NCI-H526 treated with DMSO at 0.1 percent for 48 hours (cell line): ENCODE measurements at places on chromosomes 6 and 20.
A peak's percentile ranks its signal among the peaks of the same experiment; 100 is the strongest.

DNA sequence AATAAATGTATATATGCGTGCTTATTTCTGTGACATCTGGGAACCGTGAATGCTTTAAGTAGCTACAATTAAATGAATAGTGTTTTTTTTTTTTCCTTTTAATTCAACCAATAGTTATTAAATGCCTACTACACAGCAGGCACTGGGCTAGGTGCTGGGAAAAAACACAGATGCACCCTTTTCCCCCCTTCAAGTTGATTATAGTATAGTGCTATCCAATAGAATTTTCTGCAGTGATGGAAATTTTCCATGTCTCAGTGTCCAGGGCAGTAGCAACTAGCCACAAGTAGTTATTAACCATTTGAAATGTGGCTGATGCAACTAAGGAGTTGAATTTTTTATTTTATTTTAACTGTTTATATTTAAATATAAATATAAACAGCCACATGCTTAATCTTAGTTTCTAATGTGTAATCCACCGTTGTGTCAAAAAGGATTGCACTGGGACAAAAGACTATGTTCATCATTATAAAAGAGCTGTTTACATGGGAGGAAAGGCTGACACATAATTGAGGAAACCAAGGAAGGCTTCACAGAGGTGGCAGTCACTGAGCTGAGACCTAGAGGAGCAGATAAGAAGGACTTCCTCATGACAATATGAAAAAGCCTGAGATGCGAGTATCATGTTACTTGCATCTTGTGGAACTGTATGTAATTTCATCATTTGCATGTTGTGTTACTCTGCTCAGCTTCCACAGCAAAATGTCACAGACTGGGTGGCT is 261.2 kb upstream of the PLCB4 start:
- no peak for DNase-seq

DNA sequence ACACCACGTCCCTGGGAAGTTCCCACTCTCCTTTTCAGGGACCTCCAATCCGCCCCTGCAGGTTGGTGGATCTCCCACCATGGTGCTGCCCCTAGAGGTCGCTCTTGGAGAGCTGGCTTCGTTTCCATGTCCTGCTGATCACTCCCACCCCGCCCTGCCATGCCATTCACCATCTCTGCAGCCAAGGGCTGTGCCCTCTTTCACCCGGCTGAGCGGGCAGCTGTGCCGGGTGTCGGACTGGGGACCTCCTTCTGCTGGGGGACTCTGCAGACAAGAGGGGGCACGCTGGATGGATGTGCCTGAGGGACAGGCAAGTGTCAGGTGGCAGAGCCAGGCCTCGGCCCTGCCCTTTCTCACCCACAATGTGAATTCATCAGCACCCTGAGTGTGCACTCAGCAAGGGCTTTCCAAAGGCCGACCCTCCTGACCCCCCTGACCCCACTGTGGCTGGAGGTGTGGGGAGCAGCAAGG is 347.0 kb downstream of the CDH4 start:
- no peak for DNase-seq

- no peak for DNase-seq
These were observed 231.3 kb downstream of the ERMARD start for GRCh38 chr6:169982461-169983386.

- no peak for DNase-seq
These were observed 204.8 kb downstream of the TFAP2A start for GRCh38 chr6:10210052-10210451.

DNA sequence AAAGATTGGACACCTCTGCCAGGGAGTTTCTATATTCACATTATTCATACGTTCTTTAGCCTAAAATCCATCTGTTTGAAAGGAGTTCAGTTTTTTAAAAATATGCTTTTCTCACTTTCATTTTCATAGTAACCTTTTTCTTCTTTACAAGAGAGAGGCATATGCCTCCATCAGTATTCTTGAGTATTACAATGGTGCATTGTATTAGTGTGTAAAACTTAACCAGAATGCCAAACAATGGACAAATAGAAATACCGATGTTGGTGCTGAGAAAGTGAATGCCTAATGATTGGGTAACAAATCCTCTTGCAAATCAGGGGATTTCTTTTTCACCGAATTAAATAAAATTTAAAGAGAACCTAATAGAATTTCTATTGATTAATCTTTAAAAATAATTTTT is 163.2 kb upstream of the LAMA2 start:
- DNase-seq: no peak

GRCh38 chr6:108884211-108885059 is 36.2 kb downstream of the ARMC2 start:
- DNase-seq: no peak

- no peak for DNase-seq
These were observed 449.9 kb downstream of the DHX35 start for GRCh38 chr20:39412091-39412490.

- DNase-seq: no peak
These were observed 85.5 kb downstream of the IMPG1 start for GRCh38 chr6:75986935-75987334.

DNA sequence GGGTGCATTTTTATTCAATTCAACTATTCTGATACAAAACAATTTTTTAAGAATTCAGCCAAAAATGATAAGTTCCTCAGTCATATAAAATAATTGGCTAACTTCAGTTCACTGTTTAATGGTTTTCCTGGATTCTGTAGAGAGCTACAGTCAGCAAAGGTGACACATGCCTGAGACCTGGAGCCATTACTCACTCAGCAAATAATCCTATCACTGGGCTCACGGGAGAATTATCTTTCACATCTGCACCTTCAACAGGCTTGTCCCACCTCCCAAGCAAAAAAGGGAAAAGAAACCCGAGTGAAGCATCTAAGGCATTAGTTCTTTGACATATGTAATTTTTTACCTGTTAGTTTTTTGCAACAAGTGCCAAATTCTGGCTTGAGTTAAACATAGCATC is 34.9 kb upstream of the FOXA2 start:
- DNase-seq: no peak

DNA sequence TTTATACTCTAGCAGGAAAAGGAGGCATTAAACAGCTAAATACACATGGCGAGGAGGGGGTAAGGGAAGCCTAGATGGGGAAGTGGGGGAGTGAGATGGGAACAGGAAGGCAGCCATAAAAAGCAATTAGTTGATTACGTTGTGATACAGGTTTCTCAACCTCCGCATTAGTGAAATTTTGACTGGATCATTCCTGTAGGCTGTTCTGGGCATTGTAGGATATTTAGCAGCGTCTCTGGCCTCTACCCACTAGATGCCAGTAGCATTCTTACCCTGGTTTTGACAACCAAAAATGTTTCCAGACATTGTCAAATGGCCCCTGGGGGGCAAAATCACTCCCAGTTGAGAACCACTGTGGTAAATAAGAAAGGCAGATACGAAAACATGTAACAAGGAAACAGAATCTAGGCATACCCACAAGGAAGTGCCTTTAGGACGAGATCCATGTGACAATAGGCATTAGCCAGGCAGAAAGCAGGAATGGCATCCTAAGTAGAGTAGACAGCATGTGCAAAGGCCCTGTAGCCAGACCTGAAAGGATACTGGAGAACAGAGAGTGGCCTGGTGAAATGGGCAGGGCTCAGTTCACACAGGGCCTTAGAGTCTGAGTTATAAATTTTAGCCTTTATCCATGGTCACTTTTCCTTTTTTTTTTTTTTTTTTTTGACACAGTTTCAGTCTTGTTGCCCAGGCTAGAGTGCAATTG is 25.8 kb upstream of the PTPN1 start:
- no peak for DNase-seq

GRCh38 chr20:63718996-63719395 is 11.2 kb downstream of the ZGPAT start:
- no peak for DNase-seq

- DNase-seq: peak; percentile 64
These were observed 507.8 kb upstream of the CITED2 start for GRCh38 chr6:139882234-139882633.

DNA sequence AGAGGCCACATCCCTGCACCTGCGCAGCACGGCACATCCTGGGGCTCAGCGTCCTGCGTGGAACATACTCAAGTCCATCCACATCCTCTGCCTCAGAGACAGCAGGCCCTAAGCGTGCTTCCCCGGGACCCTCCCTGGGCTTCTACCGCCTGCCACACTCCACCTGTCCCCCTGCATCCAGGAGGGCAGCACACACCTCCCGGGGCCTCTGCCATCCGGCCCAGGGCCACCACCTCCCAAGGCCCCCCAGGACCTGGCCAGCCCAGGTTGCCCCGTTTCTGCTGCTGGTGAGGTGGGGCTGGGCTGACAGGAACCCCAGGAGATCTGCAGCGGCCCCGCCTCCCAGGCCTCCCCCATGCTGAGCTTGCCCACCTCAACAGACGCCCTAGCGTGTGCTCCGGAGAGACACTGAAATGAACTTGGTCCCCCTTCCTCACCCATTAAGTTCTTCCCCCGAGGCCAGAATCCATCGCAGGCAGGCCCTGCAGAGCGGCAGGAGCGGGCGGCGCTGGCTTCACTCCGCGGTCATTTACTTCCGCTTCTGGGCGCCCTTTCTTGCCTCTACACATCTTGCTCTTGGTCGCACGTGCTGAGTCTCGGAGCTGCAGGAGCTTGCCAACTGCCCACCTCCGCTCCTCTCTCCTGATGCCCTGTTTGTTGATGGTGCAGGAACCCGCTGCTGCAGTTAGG is 235.3 kb downstream of the TAF4 start:
- DNase-seq: no peak

DNA sequence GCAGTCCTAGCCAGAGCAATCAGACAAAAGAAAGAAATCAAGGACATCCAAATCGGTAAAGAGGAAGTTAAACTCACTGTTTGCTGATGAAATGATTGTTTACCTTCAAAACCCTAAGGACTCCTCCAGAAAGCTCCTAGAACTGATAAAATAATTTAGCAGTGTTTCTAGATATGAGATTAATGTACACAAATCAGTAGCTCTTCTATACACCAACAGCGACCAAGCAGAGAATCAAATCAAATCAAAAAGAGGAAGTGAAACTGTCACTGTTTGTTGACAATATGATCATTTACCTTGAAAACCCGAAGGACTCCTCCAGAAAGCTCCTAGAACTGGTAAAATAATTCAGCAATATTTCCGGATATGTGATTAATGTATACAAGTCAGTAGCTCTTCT is 21.7 kb downstream of the SERPINB9 start:
- DNase-seq: no peak

- DNase-seq: peak; percentile 37
These were observed 1.2 kb downstream of the AKAP12 start for GRCh38 chr6:151240791-151241642.

DNA sequence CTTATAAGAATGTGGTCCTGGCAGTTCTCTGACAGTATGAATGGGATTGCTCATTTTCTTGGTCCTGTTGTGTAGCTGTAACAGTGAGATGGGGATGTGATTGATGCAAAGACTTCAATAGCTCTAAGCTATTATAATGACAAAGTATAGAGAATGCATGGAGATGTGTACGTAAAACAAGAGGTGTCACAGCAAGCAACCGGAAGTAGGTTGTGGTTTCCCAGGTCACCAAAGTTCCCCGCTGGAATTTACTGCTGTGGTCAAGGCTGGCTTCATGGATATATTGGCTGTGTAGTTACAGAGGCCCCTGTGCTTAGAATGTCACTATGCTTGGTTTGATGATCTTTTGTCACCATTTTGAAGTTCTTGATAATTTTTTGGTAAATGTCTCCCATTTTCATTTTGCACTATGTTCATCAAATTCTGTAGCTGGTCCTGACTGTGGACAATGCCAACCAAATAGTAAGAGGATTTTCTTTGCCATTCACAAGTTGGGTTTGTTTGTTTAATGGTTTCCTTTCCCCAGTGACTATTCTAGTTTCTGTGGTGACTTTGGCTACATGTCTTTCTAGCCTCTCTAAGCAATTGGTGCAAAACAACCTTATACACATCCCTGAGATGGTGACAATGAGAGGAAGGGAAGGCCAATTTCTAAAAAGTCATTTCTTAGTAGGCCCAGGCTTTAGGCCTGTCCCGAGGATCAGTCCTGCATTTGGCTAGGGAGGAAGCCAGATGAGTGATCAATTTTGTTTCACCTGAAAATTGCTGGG is 10.5 kb downstream of the DNAH8 start:
- no peak for DNase-seq

DNA sequence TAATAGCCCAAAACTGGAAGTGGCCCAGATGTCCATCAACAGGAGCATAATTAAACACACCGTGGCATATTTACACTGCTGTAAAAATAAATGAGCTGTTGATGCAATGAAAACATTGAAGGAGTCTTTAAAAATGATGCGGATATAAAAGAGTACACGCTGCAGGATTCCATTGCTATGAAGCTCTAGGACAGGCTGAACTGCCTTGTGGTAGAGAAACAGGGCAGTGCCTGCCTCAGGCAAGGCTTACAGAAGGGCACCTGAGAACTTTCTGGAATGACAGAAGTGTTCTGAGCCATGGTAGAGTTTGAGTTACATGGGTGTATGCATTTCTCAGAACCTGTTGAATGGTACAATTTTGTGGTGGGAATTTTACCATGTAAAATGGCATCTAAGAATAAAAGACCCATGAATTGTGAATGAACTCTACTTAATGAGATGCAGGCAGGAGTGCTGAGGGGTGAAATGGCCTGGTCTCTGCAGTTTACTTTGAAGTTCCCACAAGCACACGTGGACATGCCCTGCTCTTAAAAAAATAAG is 45.3 kb upstream of the RIN2 start:
- DNase-seq: no peak

DNA sequence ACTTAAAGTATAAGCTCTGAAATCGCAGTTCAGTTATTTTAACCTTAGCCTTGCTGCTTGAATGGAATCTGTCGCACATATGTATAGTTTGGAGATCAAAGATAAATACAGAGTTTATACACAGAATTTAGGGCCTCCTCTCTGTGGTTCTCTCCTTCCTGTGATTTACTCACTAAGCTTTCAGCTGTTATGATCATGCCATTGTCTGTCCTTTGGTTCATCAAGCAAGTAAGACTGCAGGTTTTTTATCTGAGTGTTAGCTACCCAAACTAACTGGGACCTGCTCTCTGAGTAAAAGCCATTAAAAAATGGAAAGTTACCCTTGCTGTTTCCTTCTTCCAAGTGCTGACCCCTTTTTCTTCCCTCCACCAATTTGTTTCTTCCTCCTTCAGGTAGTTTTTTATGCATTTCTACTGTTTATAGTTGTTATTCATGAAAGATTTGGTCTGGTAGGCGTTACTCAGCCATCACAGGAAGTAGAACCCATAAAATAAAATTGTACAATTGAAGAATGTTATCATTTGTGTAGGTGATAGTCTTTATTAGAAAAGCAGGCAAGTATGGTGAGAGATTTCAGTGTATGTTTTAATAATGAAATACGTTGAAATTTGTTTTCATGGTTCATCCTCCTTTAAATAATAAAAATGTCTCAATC is 33.7 kb upstream of the SUMO4 start:
- DNase-seq: no peak
